AML-193 (cell line): ENCODE measurements at places on chromosomes 7 and 10.

DNA sequence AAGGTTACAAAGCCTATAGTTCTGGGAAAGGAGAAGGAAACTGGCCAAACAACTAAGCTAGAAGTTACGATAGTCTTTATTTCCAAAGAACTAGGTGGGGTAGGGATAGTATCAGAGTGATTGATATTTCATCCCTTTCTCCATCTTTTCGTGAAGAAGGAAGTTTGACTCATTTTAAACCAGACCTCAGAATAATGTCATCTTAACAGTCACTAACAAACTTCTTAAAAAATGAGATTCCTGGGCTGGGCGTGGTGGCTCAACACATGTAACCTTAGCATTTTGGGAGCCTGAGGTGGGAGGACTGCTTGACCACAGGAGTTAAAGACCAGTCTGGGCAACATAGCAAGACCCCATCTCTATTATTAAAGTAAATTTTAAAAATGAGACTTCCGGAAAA lies 69.4 kb downstream of the ARL4A start:
- DNase-seq, result no peak

- DNase-seq, result no peak
These were observed 54.3 kb upstream of the KCND2 start for GRCh38 chr7:120218712-120219111.

DNA sequence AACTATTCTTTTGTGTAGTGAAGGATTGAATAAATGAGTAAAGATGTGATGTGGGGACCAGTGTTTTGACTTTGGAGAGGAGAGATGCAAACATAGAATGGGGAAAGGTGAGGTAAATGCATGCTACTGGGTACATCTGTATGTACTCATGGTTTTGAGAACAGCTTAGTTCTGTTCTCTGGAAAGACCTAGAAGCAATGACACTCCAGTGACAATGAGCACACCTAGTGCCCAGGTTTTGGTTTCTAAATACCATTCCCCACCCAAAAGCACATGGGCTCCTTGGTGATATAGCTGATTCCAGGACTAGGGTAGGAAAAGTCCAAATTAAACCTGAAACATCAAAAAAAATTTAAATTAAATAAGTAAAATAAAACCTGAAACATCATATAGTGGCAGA lies 22.6 kb upstream of the HSPA12A start:
- no peak for DNase-seq

- no peak for DNase-seq
These were observed 420.7 kb upstream of the NFE2L3 start for GRCh38 chr7:25731068-25731845.

DNA sequence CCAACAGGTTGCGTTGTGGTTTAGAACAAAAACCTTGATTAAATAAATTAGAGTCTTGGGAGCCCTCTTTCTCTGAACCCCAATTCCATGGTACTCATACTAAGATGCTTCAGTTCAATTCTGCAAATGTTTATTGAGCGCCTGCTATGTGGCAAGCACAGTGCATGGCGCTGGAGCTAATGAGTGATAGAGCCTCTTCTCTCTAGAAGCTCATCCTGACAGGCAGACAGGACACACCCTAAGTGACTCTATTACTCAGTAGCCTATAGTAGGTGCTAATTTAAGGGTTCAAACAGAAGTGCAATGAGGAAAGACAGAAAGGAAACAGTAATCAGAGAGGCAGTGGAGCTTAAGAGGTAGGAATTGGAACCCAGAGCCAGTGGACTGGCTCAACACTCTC lies 124.4 kb upstream of the C7orf33 start:
- DNase-seq, result no peak

- DNase-seq, result no peak
These were observed 129.6 kb downstream of the SRI start for GRCh38 chr7:88090240-88090639.
